ENCODE measurements at places on chromosomes 16 and 17. TPM values are rescaled to one million over a fixed set of nuclear protein-coding genes. Genes with fewer than 3 reads are reported as not detected.

DNA sequence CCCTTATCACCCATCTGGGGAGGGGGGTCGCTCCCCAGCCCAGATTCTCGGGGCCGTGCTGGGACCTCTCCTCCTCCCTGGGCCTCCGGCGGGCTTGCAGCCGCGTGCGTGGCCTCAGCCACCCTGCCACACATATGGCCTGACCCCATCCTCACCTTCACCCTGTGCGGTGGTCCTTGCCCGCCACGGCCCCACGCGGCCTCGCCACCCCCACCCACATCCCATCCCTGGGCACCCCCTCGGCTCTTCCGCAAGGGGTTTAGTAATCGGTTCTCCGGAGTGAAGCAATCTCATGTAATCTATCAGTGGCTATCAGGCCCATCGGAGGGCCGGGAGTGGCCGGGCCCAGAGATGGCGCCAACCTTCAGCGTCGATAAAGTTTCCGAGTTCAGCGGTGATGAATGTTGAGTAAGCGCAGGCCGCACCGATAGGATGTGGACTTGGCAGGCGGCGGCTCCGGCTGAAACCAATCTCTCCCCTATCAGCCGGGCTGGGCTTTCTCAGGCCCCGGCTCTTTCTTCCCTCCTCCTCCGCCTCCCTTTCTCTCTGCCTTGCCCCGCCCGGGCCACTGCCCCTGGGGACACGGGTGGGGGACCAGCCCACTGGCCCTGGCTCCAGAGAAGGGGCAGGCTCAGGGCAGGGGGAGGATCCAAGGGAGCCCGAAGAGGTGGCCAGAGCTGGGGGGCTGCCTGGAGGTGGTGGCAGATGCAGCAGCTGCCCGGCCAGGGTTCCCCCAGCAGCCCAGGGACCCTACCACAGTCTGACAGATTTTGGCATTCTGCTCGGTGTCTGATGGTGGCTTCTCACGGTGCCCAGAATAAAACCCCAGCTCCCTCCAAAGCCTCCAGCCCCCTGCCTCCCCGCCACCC, 20.8 kb downstream of the ZFPM1 start:
- peaks cover 53% of the 10 kb centered on the region for H3K4me1 ChIP-seq
- H3K27ac ChIP-seq: no peak overlapping the region
- no peak for DNase-seq
- H3K27me3 ChIP-seq: no peaks in the 10 kb centered on the region
- H3K4me3 ChIP-seq: no peak overlapping the region
- no peaks in the 10 kb centered on the region for H3K36me3 ChIP-seq

- no peaks in the 10 kb centered on the region for H3K4me1 ChIP-seq
- H3K27me3 ChIP-seq: peaks cover 4% of the 10 kb centered on the region
- H3K27ac ChIP-seq: no peak overlapping the region
- H3K36me3 ChIP-seq: no peaks in the 10 kb centered on the region
- no peak overlapping the region for H3K4me3 ChIP-seq
- no peak for DNase-seq
Observed at GRCh38 chr16:21268236-21268635, 9.9 kb downstream of the CRYM start.

- H3K27ac ChIP-seq: no peak overlapping the region
- peaks cover 32% of the 10 kb centered on the region for H3K4me1 ChIP-seq
- no peak overlapping the region for H3K4me3 ChIP-seq
- DNase-seq: no peak
Observed at GRCh38 chr17:8918807-8919465, 46.6 kb downstream of the PIK3R5 start.

- H3K4me3 ChIP-seq: no peak overlapping the region
- H3K27me3 ChIP-seq: no peaks in the 10 kb centered on the region
- DNase-seq: no peak
- peaks cover 6% of the 10 kb centered on the region for H3K36me3 ChIP-seq
- no peak overlapping the region for H3K27ac ChIP-seq
- peaks cover 8% of the 10 kb centered on the region for H3K4me1 ChIP-seq
Observed at GRCh38 chr17:16171613-16172012, 43.7 kb downstream of the NCOR1 start.

- H3K4me1 ChIP-seq: no peaks in the 10 kb centered on the region
- no peak overlapping the region for H3K27ac ChIP-seq
- H3K27me3 ChIP-seq: peaks cover 2% of the 10 kb centered on the region
- no peak overlapping the region for H3K4me3 ChIP-seq
- DNase-seq: no peak
Observed at GRCh38 chr16:58960484-58960883, 226.4 kb upstream of the GOT2 start.

DNA sequence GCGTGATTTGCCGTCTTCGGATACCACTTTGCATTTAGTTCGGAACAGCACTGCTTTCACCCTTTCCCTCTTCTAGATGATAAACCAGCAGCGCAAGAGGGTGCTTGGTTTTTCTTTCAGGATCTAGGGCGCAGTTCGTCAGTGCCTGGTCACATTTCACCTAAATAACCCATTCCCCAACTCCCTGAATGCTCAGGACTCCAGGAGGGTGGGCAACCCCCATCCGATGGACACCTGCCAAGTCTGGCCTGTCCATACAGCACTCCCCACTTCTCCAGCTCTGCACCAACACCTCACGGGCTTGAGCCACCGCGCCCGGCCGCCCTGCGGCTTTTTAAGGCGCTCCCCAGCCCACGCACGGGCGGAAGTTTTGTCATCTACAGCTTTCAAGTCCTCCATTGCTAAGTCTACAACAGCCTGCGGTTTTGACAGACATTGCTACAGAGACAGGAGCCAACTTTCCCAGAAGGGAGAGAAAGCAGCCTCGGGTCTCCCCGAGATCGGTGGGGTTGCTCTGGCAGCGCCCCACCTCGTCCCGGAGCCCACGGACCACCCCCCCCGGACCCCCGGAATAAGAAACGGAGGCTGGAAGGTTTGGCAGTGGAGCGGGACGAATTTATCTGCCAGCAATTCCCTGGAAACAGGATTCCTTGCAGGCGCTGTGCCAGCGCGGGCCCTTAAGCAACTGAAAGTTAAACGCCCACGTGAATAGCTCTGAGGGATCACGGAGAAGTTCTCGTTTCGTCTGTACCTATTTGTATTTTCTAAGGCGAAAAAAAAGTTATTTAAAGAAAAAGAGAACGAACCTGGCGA, 38.6 kb upstream of the SLFN13 start:
- H3K27me3 ChIP-seq: no peaks in the 10 kb centered on the region
- DNase-seq: peak; percentile 90
- H3K36me3 ChIP-seq: peaks cover 69% of the 10 kb centered on the region
- H3K4me3 ChIP-seq: peak overlapping the region; percentile 82
- H3K4me1 ChIP-seq: peaks cover 27% of the 10 kb centered on the region

DNA sequence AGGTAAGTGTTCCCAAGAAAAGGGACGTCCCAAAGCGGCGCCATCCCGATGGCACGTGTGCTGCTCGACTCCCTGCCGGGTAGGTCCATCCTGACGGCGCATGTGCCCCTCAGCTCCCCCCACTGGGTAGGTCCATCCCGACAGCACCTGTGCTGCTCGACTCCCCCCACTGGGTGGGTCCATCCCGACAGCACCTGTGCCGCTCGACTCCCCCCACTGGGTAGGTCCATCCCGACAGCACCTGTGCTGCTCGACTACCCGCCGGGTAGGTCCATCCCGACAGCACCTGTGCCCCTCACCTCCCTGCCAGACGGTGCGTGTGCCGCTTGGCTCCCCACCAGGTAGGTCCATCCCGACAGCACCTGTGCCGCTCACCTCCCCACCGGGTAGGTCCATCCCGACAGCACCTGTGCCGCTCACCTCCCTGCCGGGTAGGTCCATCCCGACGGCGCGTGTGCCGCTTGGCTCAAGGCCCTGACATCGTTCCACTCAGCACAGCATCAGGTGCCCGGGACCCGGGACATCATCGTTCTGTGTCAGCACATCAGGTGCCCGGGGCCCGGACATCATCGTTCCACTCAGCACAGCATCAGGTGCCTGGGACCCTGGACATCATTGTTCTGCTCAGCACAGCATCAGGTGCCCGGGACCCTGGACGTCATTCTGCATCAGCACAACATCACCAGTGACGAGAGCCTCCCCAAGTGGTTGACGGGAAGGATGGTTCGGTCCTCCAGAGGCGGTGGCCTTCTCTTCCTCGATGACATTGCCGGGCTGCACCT, 5.7 kb upstream of the FN3K start:
- DNase-seq: no peak
- H3K27me3 ChIP-seq: no peaks in the 10 kb centered on the region
- H3K4me3 ChIP-seq: no peak overlapping the region

- DNase-seq: no peak
- no peak overlapping the region for H3K4me3 ChIP-seq
- no peak overlapping the region for H3K27ac ChIP-seq
- no peaks in the 10 kb centered on the region for H3K27me3 ChIP-seq
- H3K36me3 ChIP-seq: no peaks in the 10 kb centered on the region
- no peaks in the 10 kb centered on the region for H3K4me1 ChIP-seq
Observed at GRCh38 chr17:57158325-57158724, 73.3 kb downstream of the AKAP1 start.

GRCh38 chr16:69325784-69326171, 4.6 kb downstream of the PDF start:
- no peaks in the 10 kb centered on the region for H3K27me3 ChIP-seq
- peaks cover 50% of the 10 kb centered on the region for H3K4me1 ChIP-seq
- H3K36me3 ChIP-seq: peaks cover 42% of the 10 kb centered on the region
- peak overlapping the region; percentile 2 for H3K4me3 ChIP-seq
- DNase-seq: no peak

DNA sequence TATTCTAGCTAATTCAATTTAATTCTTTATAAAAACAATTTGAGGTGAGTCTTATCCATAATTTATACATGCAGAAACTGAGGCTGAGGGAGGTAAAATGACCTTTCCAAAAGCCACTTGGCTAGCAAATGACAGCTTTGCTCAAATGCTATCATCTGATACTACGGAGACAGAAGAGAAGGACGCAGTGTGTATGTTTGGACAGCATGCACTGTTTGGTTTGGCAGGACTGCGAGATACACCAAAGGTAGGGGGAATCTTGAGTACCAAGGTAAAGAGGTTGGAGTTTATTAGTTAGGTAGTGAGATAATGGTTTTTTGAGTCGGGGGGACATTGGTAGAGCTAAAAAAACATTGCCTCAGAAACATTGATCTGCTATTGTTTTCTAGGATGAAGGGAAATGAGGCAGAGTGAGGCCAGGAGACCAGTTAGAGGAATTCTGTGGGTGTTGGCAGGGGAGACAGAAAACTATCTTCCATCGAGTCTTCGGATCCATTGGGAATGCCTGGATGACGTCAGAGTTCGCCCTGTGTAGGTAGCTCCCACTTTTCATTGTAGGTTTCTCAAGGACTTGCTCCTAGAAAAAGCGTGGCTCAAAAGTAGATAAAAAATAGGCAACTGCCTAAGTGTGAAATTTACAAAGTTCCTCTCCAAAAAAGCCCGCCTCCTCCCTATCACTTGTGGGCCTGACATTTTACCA, 2.5 kb upstream of the HS3ST4 start:
- peaks cover 35% of the 10 kb centered on the region for H3K27me3 ChIP-seq
- H3K4me3 ChIP-seq: no peak overlapping the region
- peaks cover 17% of the 10 kb centered on the region for H3K4me1 ChIP-seq
- no peak for DNase-seq

The CCR7 gene
- total RNA-seq: 150 TPM

The SUPT4H1 gene
- 76.6 TPM for total RNA-seq

The ZNF385C gene
- 0.77 TPM for total RNA-seq

All from activated naive CD4-positive, alpha-beta T cell treated with anti-CD3 and anti-CD28 coated beads for 36 hours (primary cell).